Activated T-helper 2 cell treated with anti-CD3 and anti-CD28 coated beads, Interferon-gamma antibody, Interleukin-2, Interleukin-4, amounts not matched to agents 10 μg/mL and 5 μg/mL and 100 μg/mL, durations not matched to agents 14 hours and 24 hours and 36 hours (primary cell): ENCODE measurements at places on chromosomes 4 and X. TPM values are rescaled to one million over a fixed set of nuclear protein-coding genes. Genes with fewer than 3 reads are reported as not detected.

DNA sequence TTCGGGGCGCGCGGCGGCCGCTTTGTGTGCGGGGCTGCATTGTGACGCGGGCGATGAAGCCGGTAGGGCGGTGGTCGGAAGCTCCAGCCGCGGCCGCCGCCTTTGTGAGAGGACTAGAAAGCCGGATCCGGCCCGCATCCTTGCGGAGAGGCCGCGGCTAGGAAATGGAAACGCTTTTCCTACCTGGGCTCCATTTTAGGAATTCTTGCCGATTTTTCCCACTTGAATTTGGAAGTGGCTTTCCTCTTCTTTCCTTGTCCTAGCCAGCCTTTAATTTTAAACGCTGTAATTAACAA lies 708 bp downstream of the TMSB4X start:
- peak overlapping the region; percentile 95 for H3K27ac ChIP-seq

GRCh38 chrX:72048510-72049455 lies 82.9 kb downstream of the RTL5 start:
- H3K27ac ChIP-seq, result no peak overlapping the region
- no peak overlapping the region for H3K4me3 ChIP-seq

DNA sequence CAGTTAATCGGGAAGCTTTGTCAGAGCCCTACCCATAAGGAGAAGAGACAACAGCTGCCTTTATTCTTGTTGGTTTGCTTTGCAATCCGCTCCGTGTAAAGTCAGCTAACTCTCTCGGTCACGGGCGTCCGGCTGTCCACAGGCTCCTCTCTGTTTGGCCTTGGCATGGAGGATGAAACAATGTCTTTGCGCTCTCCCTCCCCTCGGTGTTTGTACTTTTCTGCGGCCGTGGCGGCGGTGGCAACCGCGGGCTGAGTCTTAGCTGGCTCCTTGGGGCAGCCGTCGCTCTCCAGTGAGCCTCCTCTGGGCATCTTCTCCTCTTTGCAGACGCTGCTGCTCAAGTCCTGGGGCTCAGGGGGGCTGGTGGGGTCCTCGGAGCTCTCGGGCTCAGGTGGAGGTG lies 10.6 kb upstream of the IRAK1 start:
- DNase-seq, result no peak
- no peak overlapping the region for H3K4me3 ChIP-seq
- H3K27ac ChIP-seq, result no peak overlapping the region
- peaks cover 52% of the 10 kb centered on the region for H3K36me3 ChIP-seq

GRCh38 chrX:152917656-152918579 lies 20.1 kb downstream of the ZNF185 start:
- no peak for DNase-seq
- H3K27ac ChIP-seq, result no peak overlapping the region
- H3K4me3 ChIP-seq, result no peak overlapping the region
- no peaks in the 10 kb centered on the region for H3K27me3 ChIP-seq

GRCh38 chr4:189613207-189613606 lies 327.5 kb upstream of the FRG1 start:
- no peaks in the 10 kb centered on the region for H3K4me1 ChIP-seq
- no peak overlapping the region for H3K4me3 ChIP-seq
- H3K27ac ChIP-seq, result no peak overlapping the region
- H3K36me3 ChIP-seq, result no peaks in the 10 kb centered on the region
- no peak for DNase-seq

The SLC38A5 gene
- 146 and 147 TPM in 2 replicates for total RNA-seq

The ZNF518B gene
- total RNA-seq, result 22.9 and 24.9 TPM in 2 replicates

The BTK gene
- total RNA-seq, result 0.11 and 0.25 TPM in 2 replicates

The PFKFB1 gene
- 0.25 and 0.50 TPM in 2 replicates for total RNA-seq
